ENCODE measurements at places on chromosomes 2 and 18. TPM values are rescaled to one million over a fixed set of nuclear protein-coding genes. Genes with fewer than 3 reads are reported as not detected.

The NPPC gene
- total RNA-seq, result 0.34 TPM

The MC2R gene
- total RNA-seq, result not detected

The GCG gene
- not detected for total RNA-seq

The CCL20 gene
- total RNA-seq, result 1.5 TPM

The SNED1 gene
- 42.7 TPM for total RNA-seq

All from CD4-positive, alpha-beta T cell (primary cell).